ENCODE measurements at places on chromosomes 3 and 15. TPM values are rescaled to one million over a fixed set of nuclear protein-coding genes. Genes with fewer than 3 reads are reported as not detected.

The BOC gene
- total RNA-seq, result 85.3 TPM

- no peak overlapping the region for H3K27ac ChIP-seq
- no peaks in the 10 kb centered on the region for H3K36me3 ChIP-seq
- H3K27me3 ChIP-seq, result no peaks in the 10 kb centered on the region
- no peak for DNase-seq
- H3K4me1 ChIP-seq, result peaks cover 19% of the 10 kb centered on the region
These were observed 59.8 kb upstream of the UNC13C start for GRCh38 chr15:53918180-53919079.

- H3K27ac ChIP-seq, result peak overlapping the region; percentile 90
- H3K36me3 ChIP-seq, result no peaks in the 10 kb centered on the region
- H3K4me3 ChIP-seq, result peak overlapping the region; percentile 83
- DNase-seq, result no peak
- H3K27me3 ChIP-seq, result no peaks in the 10 kb centered on the region
These were observed 1.1 kb downstream of the EHD4 start for GRCh38 chr15:41971089-41971894.

GRCh38 chr3:141050576-141051442 lies at the start of gene SPSB4:
Gene SPSB4, plus strand, starts transcription at chr3:141051347. Its CDS starts 14,758 bp downstream, at chr3:141066105.
- peak within 1 kb of the TSS; percentile 84 for H3K4me3 ChIP-seq
- H3K27ac ChIP-seq, result peak within 1 kb of the TSS; percentile 70
- no peaks in the 10 kb centered on the region for H3K36me3 ChIP-seq

DNA sequence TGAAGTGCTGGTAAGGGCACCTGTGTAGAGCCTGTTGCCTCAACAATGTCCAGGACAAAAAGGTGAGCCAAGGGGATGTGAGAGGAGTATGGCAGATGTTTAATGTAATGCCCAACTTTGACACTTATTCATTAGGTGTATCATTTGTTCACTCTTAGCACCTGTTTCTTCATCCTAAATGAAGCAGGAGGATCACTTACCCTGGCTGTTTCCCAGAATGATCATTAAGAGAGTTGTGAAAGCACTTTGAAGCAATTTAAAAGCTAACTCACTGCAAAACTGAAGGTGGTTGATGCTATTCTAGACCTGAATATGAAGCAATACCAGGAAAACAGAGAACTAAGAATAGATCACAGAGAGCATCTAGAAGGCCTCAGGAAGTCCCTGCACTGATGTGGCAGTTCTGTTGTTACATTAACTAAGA lies 3.4 kb upstream of the HHLA2 start:
- no peaks in the 10 kb centered on the region for H3K27me3 ChIP-seq
- peaks cover 8% of the 10 kb centered on the region for H3K4me1 ChIP-seq
- no peak overlapping the region for H3K27ac ChIP-seq
- no peak overlapping the region for H3K4me3 ChIP-seq
- no peak for DNase-seq

Data from mesothelial cell of epicardium (in vitro differentiated cells).